ENCODE measurements at places on chromosomes 5 and 9.

DNA sequence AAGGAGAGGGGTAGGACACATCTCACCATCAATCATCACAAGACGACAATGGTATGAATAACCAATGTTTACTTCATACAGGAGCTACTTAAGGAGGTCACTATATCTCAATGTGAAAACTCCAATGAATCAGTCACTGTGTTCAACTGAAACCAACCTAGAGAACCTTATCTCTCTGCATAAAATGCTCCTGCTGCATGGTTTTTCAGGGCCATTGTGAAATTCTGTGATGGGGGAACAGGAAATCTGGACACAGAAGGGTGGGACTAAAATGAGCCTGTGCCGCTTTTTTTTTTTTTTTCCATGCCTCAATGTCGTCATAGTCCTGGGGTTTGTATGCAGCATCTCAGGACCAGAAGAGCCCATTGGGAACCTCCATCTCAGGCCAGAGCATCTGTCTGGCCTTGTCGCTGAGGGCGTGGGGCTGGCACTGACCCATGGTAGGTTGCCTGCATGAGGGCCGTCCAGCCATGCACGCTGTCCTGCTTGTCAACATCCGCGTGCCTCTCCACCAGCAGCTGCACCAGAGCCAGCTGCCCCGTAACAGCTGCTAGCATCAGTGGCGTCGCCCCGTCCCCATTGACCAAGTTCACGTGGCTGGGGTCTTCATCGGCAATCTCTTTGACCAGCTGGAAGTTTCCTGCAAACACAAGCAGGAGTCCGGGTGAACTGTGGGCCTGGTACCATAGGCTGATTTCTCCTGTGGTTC lies 12.7 kb downstream of the ANKS6 start:
- no peak for DNase-seq

DNA sequence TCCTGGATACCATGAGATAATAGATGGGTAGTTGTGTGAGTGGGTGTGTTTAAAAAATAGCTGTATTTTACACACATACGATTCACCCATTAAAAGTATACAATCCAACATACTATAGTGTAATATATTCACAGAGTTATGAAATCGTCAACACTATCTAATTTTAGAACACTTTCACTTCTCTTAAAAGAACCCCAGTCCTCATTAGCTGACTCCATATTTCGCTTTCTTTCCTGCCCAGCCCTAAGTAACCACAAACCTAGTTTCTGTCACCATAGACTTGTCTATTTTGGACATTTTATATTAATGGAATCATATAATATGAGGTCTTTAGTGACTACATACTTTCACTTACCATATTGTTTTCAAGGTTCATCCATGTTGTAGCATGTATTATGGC lies 63.8 kb upstream of the S1PR3 start:
- peak; percentile 79 for DNase-seq

DNA sequence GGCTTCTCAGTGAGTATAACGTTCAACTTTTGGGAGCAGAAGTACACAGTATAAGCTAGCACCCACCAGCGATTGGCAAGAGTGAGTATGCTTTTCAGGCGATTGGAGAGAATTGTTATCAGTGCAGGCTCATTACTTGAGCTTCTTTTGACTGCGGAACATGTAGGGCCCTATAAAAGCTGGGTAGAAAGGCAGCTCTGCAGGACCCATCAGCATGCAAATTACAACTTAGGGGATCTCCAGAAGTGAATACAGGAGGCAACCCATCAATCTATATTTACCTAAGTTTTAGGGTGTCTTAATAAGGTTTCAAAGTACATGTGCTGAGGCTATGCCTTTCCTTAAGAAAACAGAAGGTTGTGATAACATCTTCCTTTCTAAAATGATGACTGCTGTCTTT lies 225.0 kb downstream of the MLLT3 start:
- no peak for DNase-seq

- peak; percentile 66 for DNase-seq
Measured at GRCh38 chr9:110058304-110058953, 149.5 kb downstream of the C9orf152 start.

GRCh38 chr9:115690786-115691496 lies 462.6 kb upstream of the PAPPA start:
- DNase-seq, result no peak

DNA sequence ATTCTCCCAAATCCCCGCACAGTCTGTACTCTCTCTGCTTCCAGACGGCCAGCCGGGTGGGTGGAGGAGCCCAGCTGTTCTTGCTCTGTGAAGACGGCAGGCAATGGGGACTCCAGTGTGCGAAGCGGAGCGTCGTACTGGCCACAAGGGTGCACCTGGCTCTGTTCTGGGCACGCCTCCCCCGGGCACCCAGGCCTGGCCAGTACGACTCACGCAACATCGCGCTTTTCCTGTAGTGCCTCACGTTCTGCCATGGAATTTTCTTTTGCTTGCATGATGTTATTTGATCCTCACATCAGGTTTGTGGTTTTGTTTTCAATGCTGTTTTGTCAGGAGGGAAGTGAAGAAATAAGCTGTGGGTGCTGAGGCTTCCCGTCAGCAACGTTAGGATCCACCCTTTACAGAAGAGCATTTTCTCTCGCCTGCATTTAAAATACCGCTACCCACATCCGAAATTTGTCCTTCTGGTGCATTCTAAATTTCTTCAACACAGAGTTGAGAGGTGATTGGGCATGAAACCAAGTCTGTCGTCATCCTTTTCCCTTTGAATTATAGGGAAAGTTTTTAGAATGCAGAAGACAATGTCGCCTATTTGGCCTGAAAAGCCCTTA lies 311.7 kb downstream of the TRIM36 start:
- DNase-seq, result no peak
